Stimulated activated CD8-positive, alpha-beta memory T cell treated with anti-CD3 and anti-CD28 coated beads, Interleukin-4, amount 100 ng/mL, for 1 hour (primary cell): ENCODE measurements at places on chromosomes 4 and X.

- DNase-seq = no peak
Measured at GRCh38 chrX:103362474-103362873, 6.2 kb downstream of the TCEAL9 start.

- DNase-seq = no peak
Measured at GRCh38 chr4:123484291-123484926, 87.8 kb downstream of the SPRY1 start.

DNA sequence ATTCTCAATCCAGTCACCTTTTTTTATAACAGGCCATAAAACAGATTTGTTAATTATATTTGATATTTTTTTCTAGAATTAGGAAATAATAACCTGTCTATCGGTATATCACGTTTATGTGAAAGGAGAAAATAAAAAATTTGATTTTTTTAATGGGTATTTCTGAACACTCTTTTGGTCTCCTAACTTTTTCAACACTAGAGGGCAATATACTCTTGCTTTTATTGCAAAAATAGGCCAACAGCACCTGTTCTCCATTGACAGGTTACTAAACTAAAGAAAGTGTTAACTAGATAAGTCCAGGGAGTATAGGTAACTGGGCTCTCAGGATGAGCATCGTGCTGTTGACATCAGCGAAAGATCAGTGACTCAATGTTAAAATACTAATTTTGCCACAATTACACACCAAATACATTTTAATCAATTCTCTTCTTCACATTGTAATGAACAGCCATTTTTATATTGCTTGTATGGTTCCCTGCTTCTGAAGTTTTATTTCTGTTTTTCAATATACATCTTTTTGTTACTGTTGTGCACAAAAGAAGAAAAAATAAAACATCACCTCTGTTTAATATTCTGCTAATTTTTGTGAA is 22.8 kb downstream of the NDST4 start:
- no peak for DNase-seq

DNA sequence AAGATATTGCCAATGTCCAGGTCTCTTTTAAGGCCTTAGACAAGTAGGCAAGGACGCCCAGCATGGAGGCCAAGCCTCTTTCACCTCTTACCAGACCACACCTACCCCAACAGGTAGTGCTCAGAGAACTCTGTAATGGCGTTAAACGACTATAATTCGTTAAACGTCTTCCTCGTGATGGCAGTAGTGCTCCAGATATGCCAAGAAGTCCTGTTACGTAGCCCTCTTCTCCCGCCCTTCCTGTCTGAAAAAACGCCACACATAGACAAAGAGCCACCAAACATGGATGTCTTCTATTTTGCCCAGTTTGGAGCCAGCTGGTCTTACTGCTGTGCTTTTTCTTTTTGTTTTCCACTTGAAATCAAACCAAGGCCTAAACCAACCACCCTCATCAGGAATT is 190.7 kb downstream of the OR13H1 start:
- no peak for DNase-seq

DNA sequence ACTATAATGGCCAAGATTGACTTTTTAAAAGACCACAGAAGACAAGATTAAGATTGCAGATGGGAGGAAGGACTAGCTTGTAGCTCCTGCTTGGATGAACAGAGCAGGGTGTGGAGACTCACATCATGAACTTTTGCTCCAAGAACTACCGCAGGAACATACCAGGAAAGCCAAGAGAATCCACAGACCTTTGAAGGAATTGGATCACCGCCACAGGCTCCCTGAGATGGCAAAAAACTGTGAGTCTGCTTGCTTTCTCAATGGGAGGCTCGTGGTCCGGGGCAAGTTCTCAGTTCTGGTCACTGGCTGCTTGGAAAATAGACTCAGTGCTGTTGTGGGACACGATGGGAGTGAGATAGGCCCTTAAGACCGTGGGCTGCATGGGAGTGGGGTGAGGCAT is 276.6 kb downstream of the CCSER1 start:
- DNase-seq = no peak

DNA sequence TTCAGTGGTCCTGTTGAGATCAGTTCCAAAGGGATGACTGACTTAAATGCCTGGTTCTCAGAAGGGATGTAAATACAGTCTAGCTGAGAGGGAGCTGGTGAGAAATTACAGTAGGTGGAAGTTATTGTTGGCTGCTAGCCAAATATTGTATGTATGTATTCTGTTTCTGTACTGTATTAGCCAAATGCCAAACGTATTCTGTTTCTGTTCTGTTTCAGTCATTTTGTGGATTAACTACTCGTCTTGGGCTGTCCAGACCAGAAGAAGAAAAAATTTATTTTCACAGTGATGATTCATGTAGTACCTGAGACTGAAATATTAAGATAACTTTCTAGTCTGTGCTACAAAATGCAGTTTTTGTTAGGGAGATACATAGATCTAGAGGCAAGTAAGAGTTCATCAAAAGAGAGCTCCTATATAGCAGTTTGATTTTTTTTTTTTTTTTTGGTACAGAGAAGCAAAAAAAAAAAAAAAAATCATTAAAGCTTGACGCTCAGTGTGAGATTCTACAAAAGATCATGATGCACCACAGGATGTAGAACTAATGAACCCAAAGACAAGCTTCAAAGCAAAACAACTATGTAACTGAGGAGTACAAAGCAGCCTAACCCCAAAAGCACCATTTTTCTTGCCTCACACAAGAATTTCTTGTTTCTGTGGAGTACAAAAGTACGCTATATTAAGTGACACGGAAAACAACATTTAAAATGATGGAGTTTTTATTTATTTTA is 54.8 kb downstream of the CASP6 start:
- DNase-seq = no peak

- no peak for DNase-seq
Measured at GRCh38 chr4:105147016-105147552, 408 bp downstream of the TET2 start.

GRCh38 chr4:2450394-2451035 is 18.4 kb upstream of the RNF4 start:
- DNase-seq = no peak

GRCh38 chr4:80171656-80172055 is 25.6 kb upstream of the PRDM8 start:
- no peak for DNase-seq

DNA sequence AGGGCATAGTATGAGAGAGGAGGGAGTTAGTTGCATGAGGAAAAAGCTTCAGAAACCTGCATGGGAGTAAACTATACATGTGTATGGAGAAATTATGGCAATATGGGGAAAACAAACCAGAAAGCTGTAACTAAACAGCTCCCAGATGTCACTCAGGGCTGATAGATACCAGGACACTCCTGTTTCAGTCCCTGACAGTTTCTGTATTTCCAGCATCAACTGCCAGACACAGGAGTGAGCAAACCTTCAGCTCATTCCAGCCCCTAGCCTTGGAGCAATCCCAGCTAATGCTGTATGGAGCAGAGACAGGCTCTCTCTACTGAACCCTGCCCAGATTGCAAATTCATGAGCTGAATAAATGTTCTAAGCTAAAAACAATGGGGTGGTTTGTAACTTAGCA is 382.9 kb upstream of the MAGEB18 start:
- DNase-seq = no peak

DNA sequence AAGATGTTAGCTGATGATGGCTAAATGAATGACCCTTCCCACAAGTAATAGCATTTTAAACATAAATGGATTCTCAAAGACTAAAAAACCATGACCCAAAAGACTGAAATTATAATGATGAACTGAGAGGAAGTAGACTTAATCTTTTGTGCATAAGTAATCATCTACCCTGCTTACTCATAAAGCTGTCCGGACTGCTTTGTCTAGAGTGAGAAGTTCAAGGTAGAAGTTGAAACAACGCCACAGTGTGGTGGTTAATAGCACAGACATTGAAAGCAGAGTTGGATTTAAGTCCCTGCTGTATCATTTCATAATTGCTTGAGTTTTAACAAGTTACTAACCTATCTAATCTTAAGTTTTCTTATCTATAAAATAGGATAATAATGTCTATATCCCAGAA is 346.6 kb downstream of the CENPC start:
- DNase-seq = no peak

GRCh38 chrX:725971-726370 is 95.4 kb downstream of the SHOX start:
- DNase-seq = no peak
